ENCODE measurements at places on chromosomes 1 and 21. TPM values are rescaled to one million over a fixed set of nuclear protein-coding genes. Genes with fewer than 3 reads are reported as not detected.

The KCNT2 gene
- 9.5 TPM for total RNA-seq

DNA sequence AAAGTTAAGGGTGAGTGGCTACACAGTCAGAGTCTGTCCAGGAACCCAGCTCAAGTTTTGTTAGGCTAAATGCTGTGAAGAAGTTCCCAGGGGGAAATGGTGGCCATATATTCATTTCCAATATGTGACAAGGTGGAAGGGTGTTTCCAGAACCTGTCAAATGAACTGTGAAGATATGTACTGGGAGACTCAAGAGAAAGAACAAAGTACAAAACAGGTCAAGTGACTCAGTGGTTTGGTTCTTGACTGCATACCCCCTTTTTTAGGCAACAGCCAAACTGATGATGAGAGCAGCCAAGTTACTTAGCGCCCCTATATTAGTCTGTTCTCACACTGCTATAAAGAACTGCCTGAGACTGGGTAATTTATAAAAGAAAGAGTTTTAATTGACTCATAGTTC lies 18.6 kb upstream of the FBXO28 start:
- DNase-seq, result no peak

The FCRL5 gene
- 3.8 TPM for total RNA-seq

DNA sequence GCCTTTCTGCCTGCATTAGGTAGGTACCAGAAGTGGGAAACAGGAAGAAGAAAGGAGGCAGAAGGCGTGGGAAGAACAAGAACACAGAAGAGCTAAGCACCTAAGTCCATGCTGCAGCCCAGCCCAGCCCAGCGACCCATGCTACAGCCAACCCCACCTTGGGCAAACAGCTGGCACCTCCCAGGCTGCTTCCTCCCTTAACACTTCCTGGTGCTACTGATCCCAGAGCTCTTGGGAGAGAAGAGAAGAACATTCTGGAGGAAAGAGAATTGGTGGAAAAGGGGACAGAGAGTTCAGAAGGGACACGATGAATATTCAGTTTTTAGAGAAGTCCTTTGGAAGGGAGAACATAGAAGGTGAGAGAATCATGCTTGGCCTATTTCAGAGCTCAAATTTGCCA lies 28.5 kb downstream of the PLEKHA6 start:
- DNase-seq, result peak; percentile 68

DNA sequence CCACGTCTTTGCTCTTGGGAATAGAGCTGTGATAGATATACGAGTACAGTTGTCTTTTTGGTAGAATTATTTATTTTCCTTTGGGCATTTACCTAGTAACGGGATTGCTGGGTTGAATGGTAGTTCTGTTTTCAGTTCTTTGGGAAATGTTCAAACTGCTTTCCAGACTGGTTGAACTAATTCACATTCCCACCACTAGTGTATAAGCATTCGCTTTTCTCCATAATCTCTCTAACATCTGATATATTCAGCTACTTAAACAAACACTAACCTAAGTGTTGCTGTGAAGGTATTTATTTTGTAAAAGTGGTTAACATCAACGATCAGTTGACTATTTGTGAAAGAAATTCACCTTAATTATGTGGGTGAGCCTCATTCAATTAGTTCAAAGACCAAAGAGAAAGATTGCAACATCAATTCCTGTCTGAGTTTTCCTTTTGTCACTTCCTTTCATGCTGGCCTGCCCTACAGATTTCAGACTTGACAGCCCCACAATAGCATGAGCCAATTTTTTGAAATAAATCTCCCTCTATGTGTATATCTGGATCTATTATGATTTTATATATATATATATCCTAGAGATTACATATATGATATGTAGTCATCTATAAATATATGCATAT lies 26.7 kb upstream of the DUSP10 start:
- DNase-seq, result no peak

- no peak for DNase-seq
Observed at GRCh38 chr21:42243026-42243425, 24.1 kb downstream of the ABCG1 start.

The GBP4 gene
- total RNA-seq, result 13.6 TPM
